Urinary bladder (tissue), 4 donors: ENCODE measurements at places on chromosomes 3 and 15. TPM values are rescaled to one million over a fixed set of nuclear protein-coding genes. Genes with fewer than 3 reads are reported as not detected.

DNA sequence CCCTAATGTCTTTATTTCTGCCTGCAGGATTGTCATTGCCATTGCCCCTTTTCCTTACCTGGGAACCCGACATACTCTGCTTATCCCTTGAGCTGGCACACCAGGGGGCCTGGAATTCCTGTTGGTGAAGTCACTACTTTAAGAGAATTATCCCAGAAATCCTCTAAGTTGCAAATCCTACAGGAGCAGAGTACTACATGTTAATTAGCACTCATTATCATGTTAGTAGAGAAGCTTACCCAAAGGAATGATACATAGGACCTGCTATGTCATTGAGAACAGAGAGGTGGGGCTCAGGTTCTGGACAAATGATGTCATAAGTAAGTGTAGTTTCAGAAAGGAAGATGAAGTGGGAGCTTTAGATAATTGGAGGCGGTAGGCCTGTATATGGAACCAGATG, 27.4 kb downstream of the SCG5 start:
- DNase-seq, result no peak

DLL4 gene
- 11.2 TPM for polyA plus RNA-seq

DNA sequence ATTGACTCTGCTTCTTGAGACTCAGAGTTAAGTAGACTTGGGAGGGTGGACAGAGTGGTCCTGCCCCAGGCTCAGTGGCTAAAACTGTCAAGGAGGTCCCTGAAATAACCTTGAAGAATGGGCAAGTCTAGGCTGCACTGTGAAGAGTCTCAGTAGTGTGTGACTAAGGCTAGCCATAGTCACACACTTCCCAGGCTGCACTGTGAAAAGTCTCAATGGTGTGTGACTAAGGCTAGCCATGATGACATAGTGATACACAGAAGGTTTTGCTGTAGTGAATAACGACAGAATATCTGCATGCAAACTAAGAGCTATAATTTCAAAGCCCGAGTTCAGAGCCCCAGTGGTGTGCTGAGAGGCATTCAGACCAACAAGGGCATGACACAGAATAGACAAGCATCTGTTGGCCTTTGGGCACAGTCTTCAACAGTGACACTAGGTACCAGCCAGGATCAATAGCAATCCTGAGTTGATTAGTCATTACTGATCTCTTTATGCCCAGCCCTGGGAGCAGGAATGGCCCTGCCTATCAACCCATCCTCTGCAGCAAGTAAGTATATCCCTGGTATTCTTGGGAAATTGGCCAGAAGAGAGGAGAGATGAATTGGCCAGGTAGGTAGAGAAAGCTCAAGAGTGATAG, 72.4 kb upstream of the BBX start:
- DNase-seq, result no peak

PPP2R3A gene
- polyA plus RNA-seq, result 10.5 TPM

NEO1 gene
- 24.7 TPM for polyA plus RNA-seq

PLA2G4E gene
- 0.03 TPM for polyA plus RNA-seq

LRRN1 gene
- polyA plus RNA-seq, result 0.87 TPM

- no peak for DNase-seq
Measured at GRCh38 chr3:62361824-62362223, 11.5 kb downstream of the FEZF2 start.

- DNase-seq, result peak; percentile 78
Measured at GRCh38 chr3:158768881-158769543, 32.8 kb upstream of the MFSD1 start.

TMEM207 gene
- not detected for polyA plus RNA-seq

GRCh38 chr3:114687151-114687550, 393.3 kb downstream of the TIGIT start:
- no peak for DNase-seq

DHFR2 gene
- 8.0 TPM for polyA plus RNA-seq

GRCh38 chr3:102057781-102058421, 208.6 kb downstream of the NFKBIZ start:
- DNase-seq, result no peak

DNA sequence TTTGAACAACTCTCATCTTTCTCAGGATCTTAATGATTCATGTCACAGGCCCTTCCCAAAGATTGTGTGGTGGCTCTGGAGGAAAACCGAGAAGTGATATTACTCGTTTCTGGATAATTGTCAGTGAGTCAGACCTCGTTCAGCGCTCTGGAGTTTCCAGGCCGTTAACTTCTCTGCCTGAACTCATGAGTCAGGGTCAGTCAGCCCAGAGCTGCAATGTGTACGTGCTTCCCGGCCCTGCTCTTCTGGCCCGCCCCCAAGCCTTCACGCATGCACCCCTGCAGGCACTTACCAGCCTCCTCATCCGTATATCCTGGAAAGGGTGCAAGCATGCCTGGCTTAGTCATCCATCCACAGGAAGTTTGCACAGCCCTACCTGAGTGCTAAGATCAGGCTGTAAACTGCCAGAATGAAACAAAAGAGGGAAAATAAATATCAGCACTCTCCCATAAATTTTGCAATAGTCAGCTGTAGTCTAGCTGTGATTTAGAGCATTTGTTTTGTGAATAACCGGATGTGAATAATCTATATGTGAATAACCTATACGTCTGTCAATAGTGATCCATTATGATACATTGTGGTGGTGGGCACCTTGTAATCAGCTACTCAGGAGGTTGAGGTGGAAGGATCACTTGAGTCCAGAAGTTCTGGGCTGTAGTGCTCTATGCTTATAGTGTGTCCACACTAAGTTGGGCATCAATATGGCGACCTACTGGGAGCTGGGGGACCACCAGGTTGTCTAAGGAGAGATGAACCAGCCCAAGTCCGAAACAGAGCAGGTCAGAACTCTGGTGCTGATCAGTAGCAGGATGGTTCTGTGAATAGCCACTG, 35.3 kb upstream of the SEMA4B start:
- peak; percentile 82 for DNase-seq
